Activated naive CD4-positive, alpha-beta T cell (primary cell): ENCODE measurements at places on chromosomes 5 and 9.

GRCh38 chr9:75464726-75465125 lies 376.4 kb downstream of the OSTF1 start:
- DNase-seq, result no peak

DNA sequence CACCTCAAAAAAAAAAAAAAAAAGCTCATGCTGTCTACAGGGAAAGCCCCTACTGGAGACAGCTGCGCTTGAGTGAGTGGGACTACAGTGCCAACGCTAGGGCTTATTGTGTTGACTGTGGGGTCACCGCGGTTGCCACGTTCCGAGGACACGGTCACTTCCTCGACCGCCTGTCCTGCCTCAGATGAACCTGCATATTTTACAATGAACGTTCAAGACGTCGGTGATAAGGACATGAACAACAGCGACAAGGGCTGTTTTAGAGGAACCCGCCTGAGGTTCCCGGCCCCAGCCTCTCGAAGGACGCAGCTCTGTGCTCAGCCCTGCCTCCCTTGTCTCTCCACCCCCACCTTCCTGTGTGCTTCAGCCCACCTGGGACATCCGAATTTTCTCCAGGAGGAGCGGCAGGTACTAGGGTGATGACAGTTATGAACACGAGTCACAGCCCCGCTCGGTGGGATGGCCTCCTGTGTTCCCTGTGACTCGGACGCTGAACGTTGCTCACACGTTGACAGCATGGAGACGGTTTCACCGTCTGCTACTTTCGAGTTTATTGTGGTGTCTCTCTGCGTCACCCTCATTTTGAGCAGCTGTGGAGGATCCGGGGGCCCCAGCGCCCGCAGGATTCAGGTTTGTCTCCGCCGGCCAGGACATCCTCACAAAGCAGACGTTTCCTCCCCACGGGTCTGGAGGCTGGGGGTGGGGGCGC lies 11.3 kb upstream of the DIPK1B start:
- peak; percentile 34 for DNase-seq

GRCh38 chr5:137407090-137407489 lies 92.0 kb downstream of the SPOCK1 start:
- DNase-seq, result no peak

- no peak for DNase-seq
Observed at GRCh38 chr9:16143947-16144890, 591.4 kb downstream of the CCDC171 start.

DNA sequence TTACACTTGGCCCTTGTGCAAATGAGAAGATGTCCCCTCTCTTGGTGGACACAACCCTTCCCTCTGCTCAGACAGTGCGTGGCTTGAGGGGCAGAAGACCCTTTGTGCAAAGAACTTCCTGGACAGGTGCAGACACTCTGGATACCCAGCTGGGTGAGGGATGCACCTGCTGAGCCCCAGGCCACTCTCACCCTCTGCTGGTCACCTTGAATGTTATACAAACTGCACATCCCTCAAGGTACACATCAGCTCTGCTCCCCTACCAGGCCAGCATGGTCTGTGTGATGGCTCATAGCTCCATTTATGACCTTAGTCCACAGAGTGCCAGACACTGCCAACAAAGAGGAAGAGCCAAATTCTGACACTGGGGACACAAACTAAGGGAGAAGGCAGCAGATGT lies 3.1 kb upstream of the DIRAS2 start:
- DNase-seq, result no peak

GRCh38 chr5:17400724-17401469 lies 97.1 kb upstream of the TAF11L2 start:
- DNase-seq, result no peak

DNA sequence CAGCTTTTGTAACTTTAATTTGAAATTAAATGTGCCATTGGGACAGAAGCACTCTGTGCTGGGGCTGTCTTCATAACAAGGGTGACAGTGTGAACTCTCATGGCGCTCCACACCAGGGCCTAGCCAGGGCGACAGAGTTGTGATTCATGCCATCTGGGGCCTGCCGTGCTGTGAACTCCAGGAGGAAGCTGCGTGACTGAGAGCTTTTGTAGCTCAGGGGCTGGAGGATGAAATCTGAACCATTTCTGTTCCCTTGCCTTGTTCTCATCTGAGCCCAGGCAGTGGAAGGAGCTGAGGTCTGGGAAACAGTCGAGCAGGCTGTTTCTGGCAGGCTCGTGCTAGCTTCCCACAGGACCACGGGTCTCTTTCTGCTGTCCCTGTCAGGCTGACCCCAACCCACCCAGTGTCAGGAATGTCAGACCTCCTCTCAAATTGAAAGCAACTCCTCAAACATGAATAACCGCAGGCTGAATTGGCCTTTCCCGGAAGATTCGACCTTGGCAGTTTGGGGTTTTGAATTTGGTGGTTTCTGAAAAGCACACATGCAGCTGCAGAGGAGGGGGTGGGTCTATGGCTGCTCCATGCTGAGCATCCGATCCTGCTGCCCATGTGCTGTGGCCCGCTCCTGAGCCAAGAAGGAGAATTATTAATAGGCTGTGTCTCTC lies 69.2 kb upstream of the RPS23 start:
- DNase-seq, result no peak

DNA sequence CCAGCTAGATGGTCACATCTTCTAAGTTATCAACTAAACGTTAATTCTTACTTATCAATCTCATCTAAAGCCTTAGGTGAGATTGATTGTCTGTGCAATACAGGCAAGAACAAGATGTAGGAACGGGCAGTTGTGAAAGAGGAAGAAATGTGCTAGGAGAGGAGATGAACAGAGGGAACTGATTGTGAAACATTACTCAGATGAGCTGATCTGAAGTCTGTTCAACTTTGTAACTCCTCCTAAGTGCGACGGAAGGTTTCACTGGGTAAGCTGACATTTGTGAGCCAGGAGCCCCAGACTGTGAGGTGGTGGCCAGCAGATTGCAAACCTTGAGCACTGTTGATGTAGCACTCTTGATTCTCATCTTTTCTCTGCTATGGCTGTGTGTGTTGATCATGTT lies 204.1 kb downstream of the CD180 start:
- DNase-seq, result no peak

- DNase-seq, result no peak
Observed at GRCh38 chr5:73946278-73946677, 320.3 kb downstream of the ARHGEF28 start.

DNA sequence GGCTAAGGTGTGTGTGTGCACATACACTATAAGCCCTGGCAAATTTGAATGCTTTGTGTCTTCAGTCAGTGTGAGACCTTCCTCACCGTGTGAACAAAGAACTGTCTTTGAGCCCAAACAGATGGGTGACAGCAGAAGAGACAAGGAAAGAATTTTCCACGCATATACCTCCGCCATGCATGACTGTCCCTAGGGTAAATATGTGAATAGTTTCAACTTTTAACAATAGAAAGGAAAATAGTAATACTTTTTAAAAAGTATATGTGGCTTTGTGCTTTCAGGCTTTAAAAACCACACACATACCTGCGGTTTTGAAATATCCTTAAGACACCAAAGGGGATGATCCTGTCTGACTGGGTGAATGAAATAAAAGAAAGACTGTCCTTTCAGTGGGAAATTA lies 438.6 kb upstream of the MPDZ start:
- no peak for DNase-seq

DNA sequence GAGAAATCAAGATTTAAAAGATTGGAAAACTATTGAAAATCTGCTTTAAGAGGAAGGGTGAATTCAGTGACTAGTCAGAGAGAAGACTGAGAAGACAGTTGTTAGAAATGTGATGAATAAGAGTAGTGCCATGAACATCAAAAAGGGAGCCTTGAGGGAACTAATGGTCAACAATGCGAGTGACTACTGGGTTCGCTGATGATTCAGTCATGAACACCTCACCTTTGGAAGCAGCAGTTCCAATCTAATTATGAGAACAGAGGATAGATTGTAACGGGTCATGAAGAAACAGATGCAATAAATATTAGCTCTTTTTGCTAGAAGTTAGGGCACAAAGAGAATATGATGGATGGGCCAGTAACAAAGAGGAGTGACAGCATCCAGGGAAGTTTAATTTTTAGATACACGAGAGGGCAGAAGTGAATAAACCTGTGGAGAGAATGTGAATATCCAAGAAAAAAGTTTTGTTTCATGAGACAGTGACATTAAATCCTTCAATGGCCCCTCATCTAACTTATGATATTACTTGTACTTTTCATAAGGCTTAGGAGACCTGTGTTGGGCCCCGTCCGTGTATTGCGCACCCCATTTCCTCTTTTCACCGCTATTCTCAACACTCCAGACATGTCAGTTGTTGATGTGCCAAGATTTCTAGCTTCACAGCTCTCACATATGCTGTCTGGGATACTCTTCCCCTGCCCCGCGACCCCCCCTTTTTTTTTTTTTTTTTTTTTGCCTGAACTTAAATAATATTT lies 23.5 kb upstream of the IFNE start:
- DNase-seq, result no peak

DNA sequence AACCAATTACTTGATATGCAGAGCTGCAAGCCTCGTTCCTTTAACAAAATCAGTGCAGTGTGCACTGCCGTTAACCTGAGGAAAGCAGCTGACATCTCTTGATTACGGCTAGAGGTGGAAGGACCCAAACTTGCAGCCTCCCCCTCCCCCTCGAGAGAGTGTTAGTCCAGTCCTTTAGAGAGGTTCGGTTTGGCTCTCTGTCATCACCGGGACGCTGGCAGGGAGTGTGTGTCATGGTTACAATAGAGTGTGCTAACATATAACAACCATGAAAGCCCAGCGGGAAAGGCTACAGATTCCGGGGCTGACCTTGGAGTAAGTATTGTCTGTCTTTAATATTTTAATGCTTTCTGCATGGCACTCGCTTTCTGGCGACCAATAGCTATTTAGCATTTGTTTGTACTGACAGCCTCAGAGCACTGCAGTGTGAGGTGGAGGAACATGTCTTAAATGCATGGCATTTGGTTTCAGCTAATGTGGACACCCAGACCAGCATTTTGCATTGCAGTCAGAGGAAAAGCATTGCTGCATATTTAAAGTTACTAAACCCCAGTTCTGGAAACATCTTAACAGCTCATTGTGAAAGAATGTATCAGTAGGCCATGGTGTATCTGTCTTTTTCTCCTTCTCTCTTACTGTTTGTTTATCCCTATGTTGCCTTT lies 237.5 kb downstream of the CD180 start:
- DNase-seq, result no peak

- no peak for DNase-seq
Observed at GRCh38 chr9:111375062-111375461, 45.0 kb upstream of the OR2K2 start.

- no peak for DNase-seq
Observed at GRCh38 chr5:107670932-107671741, at the start of gene EFNA5. Gene EFNA5 (minus strand): TSS chr5:107670937.

GRCh38 chr5:132785365-132785764 lies 8.3 kb upstream of the SEPTIN8 start:
- no peak for DNase-seq

DNA sequence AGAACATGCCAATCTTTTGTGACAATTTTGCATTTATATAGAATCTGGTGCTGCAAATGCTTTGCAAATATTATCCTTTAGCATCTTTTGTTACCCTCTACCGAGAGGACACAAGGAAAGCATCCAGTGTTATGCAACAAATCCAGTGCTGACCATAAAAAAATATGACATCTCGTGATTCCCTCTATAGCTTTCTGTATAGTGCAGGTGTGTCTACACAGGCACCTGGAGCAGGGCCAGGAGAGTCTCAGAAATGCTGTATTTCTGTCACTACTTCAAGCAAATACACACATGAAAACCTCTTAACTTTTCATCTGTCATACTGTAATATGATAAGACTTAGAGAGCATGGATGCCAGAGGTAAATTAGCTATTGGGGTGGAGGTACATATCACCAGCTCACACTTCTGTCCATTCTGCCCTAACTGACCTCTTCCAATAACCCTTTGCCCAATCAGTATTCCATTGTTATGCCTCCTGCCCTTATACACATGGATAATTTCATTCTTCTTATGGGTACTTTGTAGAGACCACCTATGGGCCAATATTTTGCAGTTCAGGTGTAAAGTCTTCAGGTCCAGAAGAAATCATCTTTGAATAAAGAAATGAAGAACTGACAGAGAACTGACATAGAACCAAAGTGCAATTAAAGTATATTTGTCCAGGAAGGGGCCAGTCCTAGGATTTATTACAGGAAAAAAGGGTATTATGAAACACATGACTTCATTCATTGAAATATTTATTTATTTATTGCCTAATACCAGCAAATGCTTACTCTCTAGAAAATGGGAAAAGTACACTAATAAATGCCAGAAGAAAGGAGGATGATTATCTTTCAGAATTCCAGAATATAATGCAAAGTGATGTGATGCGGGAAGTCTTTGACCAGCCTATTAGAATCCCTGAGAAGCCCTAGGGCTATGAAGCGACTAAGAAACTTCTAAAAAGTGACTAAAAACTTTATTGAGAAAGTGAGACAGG lies 106.5 kb downstream of the EPB41L4A start:
- DNase-seq, result no peak

- no peak for DNase-seq
Observed at GRCh38 chr9:13239660-13240059, 39.8 kb downstream of the MPDZ start.

GRCh38 chr9:131635892-131636291 lies 90.6 kb downstream of the PRRT1B start:
- no peak for DNase-seq

- DNase-seq, result no peak
Observed at GRCh38 chr5:172411484-172412072, 42.7 kb downstream of the SH3PXD2B start.

DNA sequence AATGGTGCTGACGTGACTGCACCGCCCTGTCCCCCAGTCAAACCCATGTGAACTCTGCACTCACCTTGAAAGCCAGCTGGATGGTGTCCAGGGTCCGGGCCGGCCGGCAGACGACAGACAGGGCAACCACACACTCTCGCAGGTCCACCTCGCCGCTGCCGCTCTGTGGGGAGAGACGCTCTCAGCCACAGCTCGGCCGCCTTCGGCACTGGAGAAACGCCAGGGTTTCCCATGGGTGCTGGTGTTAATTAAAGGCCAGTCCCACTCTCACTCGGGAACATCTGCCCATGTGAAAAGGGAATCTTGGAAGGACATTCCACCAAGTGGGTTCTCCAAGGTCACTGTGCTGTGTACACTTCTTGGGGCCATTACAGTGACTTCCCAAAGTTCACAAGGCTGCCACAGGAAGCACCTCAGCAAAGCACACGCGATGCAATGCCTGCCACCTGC lies 25.5 kb upstream of the SLC6A3 start:
- no peak for DNase-seq

- DNase-seq, result no peak
Observed at GRCh38 chr5:156376751-156377150, 49.8 kb downstream of the SGCD start.

DNA sequence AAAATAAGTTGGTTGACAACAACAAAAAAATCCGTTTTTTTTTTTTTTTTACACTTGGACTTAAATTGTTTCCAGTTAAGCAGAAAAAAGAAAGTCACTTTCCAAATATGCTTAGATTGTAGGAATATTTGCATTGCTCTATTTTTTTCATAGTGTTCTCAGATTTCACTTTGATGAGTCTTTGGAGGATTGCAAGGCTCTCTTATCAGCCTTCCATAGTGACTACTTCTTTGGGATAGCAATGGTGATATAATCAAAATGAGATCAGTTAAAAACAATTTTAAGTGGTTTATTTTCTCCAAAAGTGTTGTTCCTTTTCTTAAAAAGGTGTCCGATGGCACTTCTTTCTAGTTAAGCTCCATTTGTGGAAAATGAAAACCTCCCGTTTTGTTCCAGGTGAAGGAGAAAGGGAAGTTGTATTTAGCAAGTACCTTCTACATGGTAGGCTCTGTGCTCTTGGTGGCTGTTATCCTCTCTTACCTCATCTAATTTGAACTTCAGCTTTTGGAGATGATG lies 3.9 kb downstream of the RASGRF2 start:
- no peak for DNase-seq
